Smooth muscle cell of the brain vasculature (primary cell): ENCODE measurements at places on chromosomes 6 and 20.

DNA sequence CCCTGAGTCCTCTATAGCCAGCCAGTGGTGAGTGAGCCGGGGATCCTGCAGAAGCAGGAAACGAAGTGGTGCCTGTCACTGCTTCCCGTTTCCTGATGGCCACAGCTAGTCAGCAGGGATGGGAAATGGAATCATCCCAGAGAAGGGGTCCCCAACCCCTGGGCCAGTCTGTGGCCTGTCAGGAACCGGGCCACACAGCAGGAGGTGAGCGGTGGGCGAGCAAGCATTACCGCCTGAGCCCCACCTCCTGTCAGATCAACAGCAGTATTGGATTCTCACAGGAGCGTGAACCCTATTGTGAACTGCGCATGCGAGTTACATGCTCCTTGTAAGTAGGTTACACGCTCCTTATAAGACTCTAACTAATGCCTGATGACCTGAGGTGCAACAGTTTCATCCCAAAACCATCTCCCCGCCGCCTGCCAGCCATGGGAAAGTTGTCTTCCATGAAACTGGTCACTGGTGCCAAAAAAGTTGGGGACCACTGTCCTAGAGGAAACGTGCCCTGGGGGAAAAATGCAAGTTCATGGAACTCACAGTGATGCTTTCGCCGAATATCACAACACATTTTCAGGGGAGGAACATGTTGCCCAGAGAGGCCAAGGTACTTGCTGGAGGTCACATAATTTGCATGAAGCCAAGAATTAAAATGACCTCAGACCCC lies 113.8 kb downstream of the JPH2 start:
- DNase-seq, result no peak

- DNase-seq, result peak; percentile 28
Observed at GRCh38 chr6:155528982-155529453, 73.4 kb upstream of the NOX3 start.

DNA sequence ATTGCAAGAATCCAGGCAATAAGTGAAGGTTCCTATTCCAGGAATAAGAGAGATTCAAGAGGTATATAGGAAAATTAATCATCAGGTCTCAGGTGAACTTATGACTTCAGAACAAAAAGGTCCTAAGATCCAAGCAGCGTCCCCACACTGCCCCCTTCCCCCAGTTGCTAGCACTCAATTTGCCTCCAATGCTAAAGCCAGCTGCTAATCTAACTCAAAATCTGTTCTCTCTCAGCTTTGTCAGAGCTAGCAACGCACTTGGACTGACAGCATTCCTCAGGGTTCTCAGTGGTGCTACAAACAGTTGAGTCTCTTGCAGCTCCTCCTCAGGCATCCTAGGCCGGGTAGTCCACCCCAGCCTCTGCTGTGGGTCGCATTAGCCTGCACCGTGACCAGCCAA lies 148.3 kb downstream of the RFX6 start:
- DNase-seq, result no peak

- DNase-seq, result no peak
Observed at GRCh38 chr6:24107294-24107693, 18.7 kb upstream of the NRSN1 start.

GRCh38 chr20:63456429-63457284 lies 15.8 kb downstream of the KCNQ2 start:
- DNase-seq, result no peak
